ENCODE measurements at places on chromosomes 4 and X. TPM values are rescaled to one million over a fixed set of nuclear protein-coding genes. Genes with fewer than 3 reads are reported as not detected.

The RGN gene
- total RNA-seq, result not detected

DNA sequence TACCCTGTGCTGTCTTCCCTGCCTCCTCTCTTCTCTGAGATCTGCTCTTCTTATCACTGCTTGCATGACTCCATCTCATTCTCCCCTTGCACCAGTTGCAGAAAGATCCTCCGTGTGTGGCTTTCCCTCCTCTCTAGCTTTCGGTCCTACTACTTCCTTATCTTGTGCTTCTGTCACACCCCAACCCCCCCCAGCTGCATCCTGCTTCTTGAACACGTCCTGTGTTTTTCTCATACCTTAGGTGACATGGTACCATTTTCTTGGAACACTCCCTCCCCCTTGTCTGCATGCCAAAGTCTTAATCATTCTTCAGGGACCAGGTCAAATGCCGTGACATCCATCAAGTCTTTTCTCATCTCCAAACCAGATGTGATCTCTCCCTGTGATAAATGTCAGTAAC is 46.4 kb downstream of the FHL1 start:
- no peak for DNase-seq
- H3K27me3 ChIP-seq, result no peaks in the 10 kb centered on the region
- 0 out of 2 replicates have a peak, but pooled peaks cover 2% of the 10 kb centered on the region for H3K4me1 ChIP-seq
- H3K36me3 ChIP-seq, result no peaks in the 10 kb centered on the region
- no peak overlapping the region for H3K27ac ChIP-seq
- no peak overlapping the region for H3K4me3 ChIP-seq

DNA sequence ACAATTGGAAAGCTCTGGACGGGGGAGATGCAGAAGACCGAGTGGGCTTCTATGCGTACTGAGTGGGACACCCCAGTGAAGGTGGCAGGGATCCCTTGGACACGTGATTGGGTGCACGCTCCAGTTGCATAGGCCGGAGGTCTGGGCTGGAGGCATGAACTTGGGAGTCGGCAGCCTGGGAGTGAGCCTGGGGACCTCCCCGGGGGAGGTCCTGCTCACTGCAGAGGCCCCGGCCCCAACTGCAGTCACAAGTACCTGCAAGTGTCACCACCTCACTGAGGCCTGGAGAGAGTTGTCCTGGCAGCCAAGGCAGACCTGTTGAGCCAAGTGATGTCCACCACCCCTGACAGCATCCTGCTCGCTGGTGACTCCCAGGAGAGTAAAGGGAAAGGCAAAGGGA is 49.3 kb upstream of the HMX1 start:
- H3K4me1 ChIP-seq, result no peaks in the 10 kb centered on the region
- no peak overlapping the region for H3K4me3 ChIP-seq
- no peak overlapping the region for H3K27ac ChIP-seq
- no peak for DNase-seq
- H3K36me3 ChIP-seq, result no peaks in the 10 kb centered on the region
- H3K27me3 ChIP-seq, result no peaks in the 10 kb centered on the region

The ADGRG2 gene
- total RNA-seq, result not detected

The LDOC1 gene
- not detected for total RNA-seq

GRCh38 chr4:152099061-152099425 is 338.2 kb upstream of the GATB start:
- no peaks in the 10 kb centered on the region for H3K36me3 ChIP-seq
- no peaks in the 10 kb centered on the region for H3K27me3 ChIP-seq
- no peak overlapping the region for H3K4me3 ChIP-seq
- DNase-seq, result no peak
- H3K4me1 ChIP-seq, result peaks cover 33% of the 10 kb centered on the region

GRCh38 chr4:123230061-123230460 is 166.5 kb upstream of the SPRY1 start:
- H3K4me1 ChIP-seq, result no peaks in the 10 kb centered on the region
- no peak overlapping the region for H3K4me3 ChIP-seq
- H3K27me3 ChIP-seq, result no peaks in the 10 kb centered on the region
- no peak overlapping the region for H3K27ac ChIP-seq
- no peaks in the 10 kb centered on the region for H3K36me3 ChIP-seq

The TEX11 gene
- not detected for total RNA-seq

DNA sequence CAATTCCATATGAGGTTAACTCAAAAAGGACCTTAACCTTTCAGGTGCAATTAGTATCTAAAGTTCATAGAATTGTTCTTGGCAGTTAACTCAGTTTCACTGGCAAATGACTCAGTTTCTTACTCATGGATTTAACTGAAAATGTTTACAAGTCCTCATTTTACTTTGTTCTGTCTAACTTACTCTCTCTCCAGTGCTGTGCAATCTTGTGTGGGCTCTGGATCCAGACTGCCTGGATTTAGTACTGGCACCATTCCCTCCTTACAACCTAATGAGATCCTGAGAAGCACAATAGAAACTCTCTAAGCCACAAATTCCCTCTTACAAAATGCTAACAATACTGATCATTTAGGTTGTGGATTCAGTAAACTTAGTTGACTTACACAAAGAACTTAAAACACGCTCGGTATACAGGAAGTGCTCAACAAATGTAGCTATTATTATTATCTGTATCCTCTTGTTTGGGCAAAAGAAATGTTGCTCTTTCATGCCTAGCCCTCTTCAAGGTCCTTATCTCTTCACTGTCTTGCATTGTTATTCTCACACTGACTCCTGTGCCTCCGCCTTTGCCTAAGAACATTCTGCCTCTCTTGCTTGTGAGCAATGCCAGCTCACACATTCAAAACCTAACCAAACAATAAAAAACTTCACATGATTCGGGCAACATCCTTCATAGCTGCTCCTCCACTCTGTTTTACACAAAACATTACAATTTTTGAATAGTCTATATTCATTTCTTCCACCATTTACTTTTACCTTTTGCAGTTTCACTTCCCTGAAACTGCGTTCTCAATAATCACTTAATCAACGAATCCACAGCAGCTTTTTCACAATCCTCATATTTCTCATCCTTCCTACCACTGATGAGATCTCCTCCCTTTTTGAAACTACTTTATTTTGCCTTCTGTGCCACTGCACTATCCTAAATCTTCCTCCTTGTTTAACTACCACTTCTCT is 91.8 kb downstream of the PDE5A start:
- no peak for DNase-seq
- no peaks in the 10 kb centered on the region for H3K36me3 ChIP-seq

DNA sequence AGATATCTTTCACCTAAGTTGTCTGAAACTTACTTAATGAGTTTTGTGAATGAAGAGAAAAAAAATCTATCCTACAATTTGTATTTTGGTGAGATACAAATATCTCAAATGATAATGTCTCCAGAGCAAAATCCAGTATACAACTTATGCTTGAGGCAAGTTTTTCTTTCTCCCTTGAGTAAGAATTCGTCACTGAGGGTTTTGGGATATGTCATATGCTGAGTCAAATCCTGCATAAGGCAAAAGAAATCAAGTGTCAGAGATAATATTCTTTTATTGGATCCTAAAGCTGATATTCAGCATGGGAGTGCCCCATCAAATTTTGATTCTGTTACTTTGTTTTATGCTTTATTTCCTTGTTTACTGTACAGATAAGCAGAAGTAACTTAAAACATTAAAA is 1308.6 kb downstream of the ARAP2 start:
- no peaks in the 10 kb centered on the region for H3K4me1 ChIP-seq
- DNase-seq, result no peak
- no peak overlapping the region for H3K4me3 ChIP-seq
- H3K27me3 ChIP-seq, result no peaks in the 10 kb centered on the region

DNA sequence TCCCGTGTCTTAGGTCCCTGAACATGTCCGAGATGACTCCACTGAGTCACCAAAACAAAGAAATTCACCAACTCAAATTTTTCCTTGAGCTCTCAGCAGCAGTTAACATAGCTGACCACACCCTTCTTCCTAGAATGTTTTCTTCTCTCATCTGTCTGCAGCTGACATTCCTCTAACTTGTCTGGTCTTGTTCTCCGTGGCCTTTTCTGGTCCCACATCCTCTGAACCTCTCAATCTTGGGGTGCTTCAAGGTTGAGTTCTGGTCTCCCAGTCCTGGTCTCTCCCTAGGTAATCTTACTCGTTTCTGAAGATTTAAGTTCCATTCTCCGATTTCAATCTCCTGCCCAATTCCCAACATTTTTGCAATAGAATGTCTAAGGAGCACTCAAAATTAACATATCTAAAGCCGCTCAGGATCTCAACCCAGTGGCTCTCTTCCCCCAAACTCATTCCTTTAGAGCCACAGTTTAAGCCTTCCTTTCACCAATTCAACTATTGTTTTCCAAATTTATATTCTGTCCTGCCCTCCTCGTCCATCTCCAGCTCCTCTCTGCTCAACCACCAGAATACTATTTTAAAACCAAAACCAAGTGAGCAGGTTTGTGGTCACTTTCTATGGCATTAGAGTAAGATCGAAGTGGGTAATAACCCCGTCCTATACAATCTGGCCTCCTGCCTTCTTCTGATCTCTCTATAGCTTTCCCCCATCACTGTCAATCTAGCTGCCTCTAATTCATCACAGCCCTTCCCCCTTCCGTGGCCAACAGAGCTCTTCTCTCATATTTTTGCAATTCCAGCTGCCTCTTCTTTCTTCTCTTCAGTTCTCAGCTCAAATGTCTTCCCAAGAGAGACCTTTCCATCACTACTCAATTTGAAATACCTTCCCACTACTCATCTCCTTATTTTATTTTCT is 1.2 kb downstream of the TRIML2 start:
- DNase-seq, result no peak
- no peak overlapping the region for H3K27ac ChIP-seq
- H3K27me3 ChIP-seq, result no peaks in the 10 kb centered on the region
- no peaks in the 10 kb centered on the region for H3K4me1 ChIP-seq
- no peak overlapping the region for H3K4me3 ChIP-seq
- H3K36me3 ChIP-seq, result no peaks in the 10 kb centered on the region

GRCh38 chrX:53654376-53654775 is 32.1 kb downstream of the HUWE1 start:
- peaks cover 30% of the 10 kb centered on the region for H3K36me3 ChIP-seq
- H3K4me3 ChIP-seq, result no peak overlapping the region
- H3K27me3 ChIP-seq, result no peaks in the 10 kb centered on the region
- H3K4me1 ChIP-seq, result no peaks in the 10 kb centered on the region
- no peak for DNase-seq
- no peak overlapping the region for H3K27ac ChIP-seq

The RASL11B gene
- not detected for total RNA-seq

The TCEAL9 gene
- total RNA-seq, result 13.2 TPM

DNA sequence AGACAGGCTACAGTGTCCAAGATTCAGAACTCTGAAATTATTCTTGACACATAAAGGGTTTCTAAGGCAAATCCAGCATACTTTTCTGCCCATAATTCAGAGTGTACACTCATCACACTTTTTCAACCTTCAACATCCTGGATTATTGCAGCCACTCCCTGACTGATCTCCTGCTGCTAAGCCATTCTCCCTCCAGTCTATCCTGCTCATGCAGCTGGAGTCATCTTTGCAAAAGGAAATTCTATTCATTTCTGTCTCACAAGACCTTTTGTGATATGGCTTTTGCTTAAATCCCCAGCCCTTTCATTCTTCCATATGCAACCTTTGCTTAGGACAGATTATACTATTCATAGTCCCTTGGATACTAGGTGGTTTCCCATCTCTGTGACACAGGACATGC is 236.1 kb upstream of the LDB2 start:
- no peaks in the 10 kb centered on the region for H3K36me3 ChIP-seq
- no peaks in the 10 kb centered on the region for H3K4me1 ChIP-seq
- H3K27me3 ChIP-seq, result no peaks in the 10 kb centered on the region
- no peak overlapping the region for H3K27ac ChIP-seq
- DNase-seq, result no peak

- no peak for DNase-seq
- no peaks in the 10 kb centered on the region for H3K36me3 ChIP-seq
- H3K27me3 ChIP-seq, result no peaks in the 10 kb centered on the region
- H3K4me3 ChIP-seq, result no peak overlapping the region
These were observed 91.2 kb upstream of the SORBS2 start for GRCh38 chr4:185903205-185903604.

DNA sequence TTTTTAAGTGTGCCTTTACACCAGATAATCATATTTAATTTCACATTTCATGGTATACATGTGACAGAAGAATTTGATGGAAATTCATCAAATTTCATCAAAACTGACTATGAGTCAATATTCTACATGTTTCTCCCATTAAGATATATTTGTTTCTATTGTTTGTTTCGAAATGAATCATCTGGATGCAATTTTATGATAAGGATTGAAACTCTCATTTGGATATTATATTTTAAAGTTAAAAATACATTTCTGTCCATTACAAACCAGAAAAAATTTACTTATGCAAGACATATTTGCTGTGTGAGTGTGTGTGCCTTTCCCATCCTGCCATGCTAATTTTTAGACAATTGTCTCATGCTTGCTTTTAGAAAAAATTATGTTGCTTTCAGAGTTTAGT is 52.2 kb downstream of the SULT1B1 start:
- no peaks in the 10 kb centered on the region for H3K36me3 ChIP-seq
- H3K4me1 ChIP-seq, result no peaks in the 10 kb centered on the region
- no peak overlapping the region for H3K4me3 ChIP-seq
- H3K27ac ChIP-seq, result no peak overlapping the region

DNA sequence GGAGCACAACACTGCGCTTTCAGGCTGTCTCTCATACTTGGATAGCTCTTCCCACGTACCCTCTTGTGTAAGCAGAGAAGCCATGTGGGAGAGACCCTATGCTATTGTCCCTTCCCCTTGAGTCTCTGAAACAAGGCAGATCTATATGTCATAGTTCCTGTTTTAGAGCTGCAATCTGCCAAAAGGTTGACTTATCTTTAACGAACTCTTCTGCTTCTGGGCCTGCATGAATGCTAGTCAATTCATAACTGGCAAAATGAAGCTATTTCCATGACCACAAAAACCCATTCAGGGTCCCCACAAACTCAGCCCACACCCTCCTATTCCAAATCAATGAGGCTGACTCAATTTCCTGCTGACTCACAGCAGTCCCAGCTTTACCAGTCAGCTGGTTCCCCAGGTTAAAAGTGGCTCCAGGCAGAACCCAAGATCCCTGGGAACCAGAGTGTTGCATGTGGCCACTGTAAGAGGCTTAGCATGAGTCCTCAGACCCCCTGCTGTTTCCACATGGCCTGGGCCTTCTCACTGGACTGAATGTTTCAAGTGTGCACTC is 25.3 kb upstream of the SOD3 start:
- no peak overlapping the region for H3K27ac ChIP-seq
- no peak for DNase-seq
- H3K4me1 ChIP-seq, result no peaks in the 10 kb centered on the region

DNA sequence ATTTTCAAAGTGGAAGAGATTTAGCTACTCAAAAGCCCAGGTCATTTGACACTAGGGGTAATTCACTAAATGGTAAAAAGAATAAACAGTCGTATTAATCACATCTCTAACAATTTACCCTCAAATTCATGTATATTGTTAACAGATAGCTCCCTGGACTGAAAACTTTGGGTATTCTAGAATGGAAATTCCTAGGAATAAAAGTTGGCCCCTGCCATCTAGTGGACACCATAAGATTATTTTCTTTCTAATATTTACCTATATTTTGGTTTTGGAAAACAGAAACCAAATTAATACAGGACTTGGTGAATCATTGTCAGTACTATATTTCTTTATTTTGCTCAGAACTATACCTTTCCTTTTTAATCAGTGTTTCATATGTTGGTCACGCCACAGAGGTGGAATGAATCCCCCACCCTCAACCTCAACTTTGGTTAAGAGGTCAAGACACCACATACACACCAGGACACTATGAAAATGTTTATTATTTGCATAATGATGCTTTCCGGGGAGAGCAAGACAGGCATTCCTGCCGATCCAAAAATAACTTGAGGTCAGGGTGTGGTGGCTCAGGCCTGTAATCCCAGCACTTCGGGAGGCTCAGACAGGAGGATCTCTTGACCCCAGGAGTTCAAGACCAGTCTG is 96.2 kb upstream of the APOOL start:
- H3K36me3 ChIP-seq, result no peaks in the 10 kb centered on the region
- no peak for DNase-seq
- no peak overlapping the region for H3K4me3 ChIP-seq
- no peaks in the 10 kb centered on the region for H3K27me3 ChIP-seq
- H3K4me1 ChIP-seq, result no peaks in the 10 kb centered on the region

All from Karpas-422 (cell line).